ENCODE measurements at places on chromosomes 3 and 15. TPM values are rescaled to one million over a fixed set of nuclear protein-coding genes. Genes with fewer than 3 reads are reported as not detected.

LRRIQ4 gene
- not detected for total RNA-seq

IL5RA gene
- not detected for total RNA-seq

ZWILCH gene
- total RNA-seq: 28.3 TPM

ENTPD3 gene
- total RNA-seq: not detected

RPS17 gene
- total RNA-seq: 1,976 TPM

SLC25A36 gene
- 31.9 TPM for total RNA-seq

DNA sequence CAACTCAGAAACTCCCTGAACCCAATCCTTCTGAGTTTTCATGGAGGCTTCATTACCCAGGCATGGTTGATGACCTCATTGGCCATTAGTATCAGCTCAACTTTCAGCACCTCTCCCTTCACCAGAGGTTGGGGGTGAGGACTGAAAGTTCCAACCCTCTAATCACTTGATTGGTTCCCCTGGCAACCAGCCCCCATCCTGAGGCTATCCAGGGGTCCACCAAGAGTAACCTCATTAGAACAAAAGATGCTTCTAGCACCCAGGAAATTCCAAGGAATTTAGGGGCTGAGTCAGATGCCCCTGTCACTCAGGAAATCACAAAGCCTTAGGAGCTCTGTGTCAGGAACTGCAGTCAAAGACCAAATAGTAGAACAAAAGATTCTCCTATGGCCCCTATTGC, 43.8 kb downstream of the ADAMTSL3 start:
- no peak for DNase-seq

- DNase-seq: no peak
Observed at GRCh38 chr3:22441711-22442110, 690.7 kb upstream of the ZNF385D start.

DNA sequence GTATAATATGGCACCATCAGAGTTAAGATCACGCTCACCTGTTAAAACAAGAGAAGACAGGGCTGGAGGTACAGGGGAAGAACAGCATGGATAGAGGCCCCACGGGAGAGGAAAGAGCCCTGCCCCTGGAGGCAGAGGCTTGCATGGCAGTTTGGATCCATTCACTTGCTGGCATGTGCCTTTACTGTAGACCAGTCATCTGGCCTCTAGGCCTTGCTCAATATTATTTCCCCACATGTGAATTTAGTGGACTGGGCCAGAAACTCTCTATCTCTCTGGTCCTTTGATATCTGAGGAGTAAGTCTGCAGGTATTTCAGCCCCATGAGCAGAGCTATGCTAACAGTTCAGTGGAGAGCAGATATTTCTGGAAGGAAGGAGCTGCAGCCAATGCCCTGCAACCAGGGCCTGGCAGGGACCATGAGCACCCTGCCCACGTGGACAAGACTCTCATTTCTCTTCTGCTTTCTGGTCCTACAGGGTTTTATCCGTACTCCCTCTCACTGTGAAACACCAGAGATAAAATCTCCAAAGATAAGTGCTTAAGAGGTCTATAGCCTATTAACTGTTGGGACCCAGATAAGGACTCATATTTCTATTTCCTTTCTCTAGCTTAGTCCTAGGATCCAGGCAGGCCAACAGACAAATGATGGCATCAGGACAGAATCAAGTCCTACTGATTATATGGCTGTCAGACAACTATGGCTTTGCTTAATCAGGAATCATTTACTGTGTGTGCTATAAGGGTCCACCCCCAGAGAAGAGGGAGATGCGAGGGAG, 65.0 kb downstream of the CLDN11 start:
- DNase-seq: no peak

DNA sequence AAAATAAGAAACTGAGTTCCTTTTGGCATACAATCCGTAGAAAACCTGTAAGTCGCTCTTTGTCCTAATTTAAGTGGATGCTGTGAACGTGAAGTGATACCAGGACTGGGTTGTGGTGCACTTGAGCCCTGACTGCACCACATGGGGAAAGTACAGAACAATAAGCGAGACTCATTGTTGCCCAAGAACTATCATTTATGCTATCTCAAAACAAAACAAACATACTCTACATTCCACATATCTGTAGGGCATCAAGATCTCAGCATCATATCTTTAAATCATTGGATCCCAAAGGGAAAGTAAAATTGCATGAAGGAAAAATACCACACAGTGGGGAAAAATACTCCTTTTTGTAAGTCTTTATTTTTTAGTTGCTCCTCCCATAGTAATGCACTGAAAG, 580.3 kb downstream of the MECOM start:
- no peak for DNase-seq

DNA sequence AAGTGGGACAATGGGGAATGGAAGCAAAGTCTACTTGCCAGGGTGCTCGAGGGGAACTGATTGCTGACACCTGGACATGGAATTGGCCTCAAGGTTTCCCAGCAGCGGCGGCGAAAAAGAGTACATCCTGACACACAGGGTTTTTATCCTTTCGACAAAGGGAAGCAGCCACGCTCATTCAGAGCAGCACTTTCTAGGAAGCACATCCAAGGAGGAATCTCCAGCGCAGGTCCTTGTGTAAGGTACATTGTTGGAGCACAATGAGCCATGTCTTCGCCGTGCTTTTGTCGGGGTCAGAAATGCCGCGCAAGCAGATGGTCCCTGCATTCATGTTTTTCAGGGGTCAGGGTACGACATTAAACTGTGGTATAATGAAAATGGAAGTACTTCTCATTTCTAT, 16.8 kb downstream of the CACNA1D start:
- no peak for DNase-seq

GRCh38 chr3:10926256-10926810, 66.2 kb upstream of the SLC6A1 start:
- DNase-seq: no peak

- DNase-seq: no peak
Observed at GRCh38 chr15:41024131-41024530, 70.9 kb downstream of the CHAC1 start.

DNA sequence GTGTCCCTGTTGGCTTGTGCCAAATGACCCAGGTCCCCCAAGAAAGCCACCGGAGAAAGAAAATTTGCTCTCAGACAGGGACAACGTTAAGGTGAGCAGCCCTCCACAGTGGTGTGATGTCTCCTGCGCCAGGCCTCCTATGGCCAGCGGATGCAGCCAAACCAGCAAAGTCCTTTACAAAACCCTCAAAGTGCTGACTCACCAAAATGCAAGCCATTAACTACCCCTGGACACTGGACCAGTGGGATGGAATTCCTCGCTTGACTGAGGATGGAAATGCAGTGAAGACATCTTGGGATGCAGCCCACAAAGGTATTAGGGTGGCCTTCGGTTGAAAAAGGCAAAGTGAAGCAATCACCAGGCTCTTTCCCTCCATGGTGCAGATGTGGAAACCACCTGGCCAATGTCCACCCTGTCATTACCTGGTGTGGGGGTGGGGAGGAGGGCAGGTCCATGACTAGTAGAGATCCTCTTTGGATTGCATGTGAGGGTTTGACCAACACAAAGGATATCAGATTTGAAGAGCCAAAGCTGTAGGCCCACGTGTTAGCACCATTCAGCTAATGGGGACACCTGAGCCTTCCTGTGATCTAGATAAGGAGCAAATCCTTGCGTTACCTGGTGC, 127.4 kb upstream of the SLC6A11 start:
- DNase-seq: no peak

DNA sequence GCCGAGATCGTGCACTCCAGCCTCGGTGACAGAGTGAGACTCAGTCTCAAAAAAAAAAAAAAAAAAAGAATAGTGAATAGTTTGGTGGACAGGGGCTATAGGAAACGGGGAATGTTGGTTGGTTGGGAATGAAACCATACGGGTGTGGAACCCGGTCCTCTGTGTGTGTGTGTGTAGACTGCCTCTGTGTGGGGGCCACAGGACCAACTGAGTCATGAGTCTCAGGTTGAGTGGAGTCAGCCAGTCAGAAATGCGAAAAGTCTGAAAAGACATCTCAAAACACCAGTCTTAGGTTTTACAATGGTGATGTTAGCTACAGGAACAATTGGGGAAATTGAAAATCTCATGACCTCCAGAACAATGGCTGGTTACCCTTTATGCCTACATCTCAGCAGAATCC, 44.5 kb downstream of the ZDHHC19 start:
- DNase-seq: no peak

GRCh38 chr15:62264196-62264595, 99.1 kb upstream of the C2CD4B start:
- DNase-seq: no peak

- no peak for DNase-seq
Observed at GRCh38 chr15:41955100-41955499, 17.3 kb downstream of the EHD4 start.

Data from activated CD4-positive, alpha-beta T cell treated with anti-CD3 and anti-CD28 coated beads, Interleukin-2, amount 10 ng/mL, durations not matched to agents 7 days and 5 days (primary cell).